CD4-positive, alpha-beta T cell treated with Interleukin-2 at 100 ng/mL for 4 hours (primary cell): ENCODE measurements at places on chromosomes 11 and 22.

DNA sequence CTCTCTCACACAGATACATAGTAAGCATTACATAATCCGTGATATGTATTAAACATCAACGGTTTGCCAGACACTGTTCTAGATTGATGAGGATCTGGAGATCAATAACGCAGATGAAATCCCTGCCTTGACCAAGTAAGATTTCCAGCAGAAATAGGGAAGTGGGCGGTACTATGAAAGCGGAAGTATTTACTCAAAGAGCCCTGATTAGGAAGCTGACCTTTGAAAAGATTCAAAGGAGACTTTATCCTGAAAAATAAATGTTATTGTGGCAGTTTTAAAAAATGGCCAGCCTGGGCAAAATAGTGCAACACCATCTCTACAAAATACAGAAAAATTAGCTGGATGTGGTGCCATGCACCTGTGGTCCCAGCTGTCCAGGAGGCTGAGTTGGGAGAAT lies 26.8 kb downstream of the GAB2 start:
- no peak for DNase-seq

GRCh38 chr11:66868082-66868725 lies 11.3 kb downstream of the LRFN4 start:
- DNase-seq: no peak

DNA sequence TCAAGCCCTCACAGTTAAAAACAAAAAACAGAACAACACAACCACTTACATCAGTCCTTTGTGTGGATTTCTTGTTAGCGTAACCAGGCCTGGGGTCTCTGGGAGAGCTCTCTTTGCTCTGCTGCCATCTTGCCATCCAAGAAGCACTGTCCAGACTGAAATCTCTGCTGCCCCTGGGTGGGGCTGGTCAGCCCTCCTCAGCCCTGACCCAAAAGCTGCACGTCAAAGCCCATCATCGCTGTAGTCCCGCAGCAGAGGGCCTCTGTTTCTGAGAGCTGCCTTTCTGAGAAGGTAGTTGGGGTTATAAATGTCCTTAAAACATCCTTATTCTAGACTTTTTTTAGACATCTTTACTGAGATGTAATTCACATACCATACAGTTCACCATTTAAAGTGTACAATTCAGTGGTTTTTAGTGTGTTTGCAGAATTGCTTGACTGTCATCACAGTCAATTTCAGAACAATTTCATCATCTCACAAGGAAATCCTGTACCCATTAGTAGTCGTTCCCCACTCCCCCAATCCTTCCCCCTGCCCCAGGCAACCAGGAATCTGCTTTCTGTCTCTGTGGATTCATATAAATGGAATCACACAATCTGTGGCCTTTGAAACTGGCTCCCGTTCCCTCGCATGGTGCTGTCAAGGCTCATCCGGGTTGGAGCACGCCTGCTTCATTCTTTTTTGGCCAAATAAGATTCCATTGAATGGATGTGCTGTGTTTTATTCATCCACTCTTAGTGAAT lies 94.9 kb downstream of the TBC1D22A start:
- no peak for DNase-seq

DNA sequence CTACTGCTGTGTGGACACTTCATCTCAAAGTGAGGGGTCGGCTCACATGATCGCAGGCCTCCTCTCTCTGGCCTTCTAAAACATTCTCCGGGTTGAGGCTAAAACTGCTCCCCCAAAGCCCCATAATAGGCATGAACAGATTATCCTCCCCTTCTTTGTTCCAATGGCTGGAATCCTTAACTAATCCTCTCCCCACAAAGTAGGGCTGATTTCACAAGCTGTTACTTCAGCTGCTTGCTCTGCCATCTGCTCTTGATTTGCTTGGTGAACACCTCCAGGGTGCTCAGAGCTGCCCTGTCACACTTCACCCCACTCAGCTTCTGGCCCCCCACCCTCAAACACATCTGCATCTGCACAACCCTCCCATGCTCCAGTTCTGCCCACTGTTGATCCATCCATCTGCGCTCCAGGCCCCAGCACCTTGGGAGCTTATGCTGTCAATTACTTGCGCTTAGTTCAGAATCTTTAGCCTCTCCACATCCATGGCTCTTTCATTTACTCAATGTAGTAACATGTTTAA lies 173.1 kb upstream of the API5 start:
- DNase-seq: no peak

DNA sequence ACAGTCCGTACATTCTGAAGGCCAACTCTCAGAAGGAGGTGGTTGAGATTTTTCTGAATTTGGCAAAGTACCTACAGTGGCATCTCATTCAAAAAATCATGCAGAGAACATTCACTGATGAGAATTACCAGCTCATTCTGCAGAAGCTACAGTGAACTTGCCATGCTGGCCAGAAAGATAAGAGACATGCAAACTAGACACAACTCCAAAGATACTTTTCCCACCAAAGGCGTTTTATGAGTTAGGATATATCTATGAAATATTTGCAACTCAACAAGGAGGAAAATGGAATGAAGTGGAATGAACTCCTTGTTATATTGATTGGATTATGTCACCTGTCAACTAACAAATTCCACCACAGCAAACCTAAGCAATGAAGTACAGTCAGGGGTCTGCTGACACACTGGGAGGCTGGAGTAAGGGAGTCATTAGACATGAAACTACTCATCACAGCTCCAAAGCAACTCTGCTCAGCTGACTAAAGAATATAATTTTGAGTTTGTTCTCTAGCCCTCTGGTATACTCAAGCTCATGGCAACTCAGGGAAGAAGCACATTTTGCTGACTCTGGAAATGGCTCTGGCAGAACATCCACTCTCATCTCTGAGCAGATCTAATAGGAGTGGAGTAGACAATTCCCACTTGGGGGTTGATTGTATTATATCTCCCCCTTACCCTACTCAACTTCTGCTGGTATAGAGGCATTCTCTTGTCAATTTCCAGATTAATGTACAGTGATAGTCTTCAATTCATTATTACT lies 22.9 kb downstream of the MAML2 start:
- DNase-seq: no peak

- DNase-seq: peak; percentile 59
Observed at GRCh38 chr22:46355369-46355995, 20.0 kb downstream of the TRMU start.

GRCh38 chr11:7546324-7546791 lies 32.6 kb downstream of the PPFIBP2 start:
- no peak for DNase-seq

DNA sequence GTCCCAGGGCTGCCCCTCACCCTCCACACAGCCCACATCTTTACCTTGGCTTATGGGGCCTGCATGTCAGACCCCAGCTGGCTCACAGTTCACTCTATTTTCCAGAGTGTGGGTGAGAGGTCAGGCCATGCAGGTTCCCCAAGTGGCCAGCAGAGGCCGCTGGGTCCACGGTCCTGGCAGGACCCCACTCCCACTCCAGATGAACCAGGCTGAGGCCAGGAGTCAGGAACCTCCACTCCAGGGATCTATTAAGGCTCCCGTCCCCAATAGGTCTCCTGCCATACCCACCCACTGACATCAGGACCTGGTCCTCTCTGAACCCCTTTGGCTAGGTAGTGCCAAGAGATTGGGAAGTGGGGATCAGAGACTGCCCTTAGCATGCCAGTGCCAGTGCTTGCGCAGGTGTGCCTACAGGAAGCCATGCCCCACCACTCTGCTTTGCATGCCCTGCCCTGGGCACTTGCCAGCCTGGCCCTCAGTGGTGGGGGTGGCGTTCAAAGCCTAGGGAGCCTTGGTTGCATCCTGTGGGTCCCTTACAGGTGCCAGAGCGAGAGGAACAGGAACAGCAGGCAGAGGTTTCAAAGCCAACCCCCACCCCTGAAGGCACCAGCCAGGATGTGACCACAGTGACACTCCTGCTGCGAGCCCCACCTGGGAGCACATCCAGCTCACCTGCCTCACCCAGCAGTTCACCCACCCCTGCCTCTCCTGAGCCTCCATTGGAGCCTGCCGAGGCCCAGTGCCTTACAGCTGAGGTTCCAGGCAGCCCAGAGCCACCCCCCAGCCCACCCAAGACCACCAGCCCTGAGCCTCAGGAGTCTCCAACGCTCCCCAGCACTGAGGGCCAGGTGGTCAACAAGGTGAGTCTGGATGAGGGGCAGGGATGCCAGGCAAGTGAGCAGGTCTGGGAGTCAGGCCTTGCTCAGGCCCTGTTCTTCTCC lies 8.3 kb downstream of the SMTN start:
- DNase-seq: peak; percentile 48

- DNase-seq: no peak
Observed at GRCh38 chr22:26597480-26597879, 7.5 kb upstream of the TPST2 start.

DNA sequence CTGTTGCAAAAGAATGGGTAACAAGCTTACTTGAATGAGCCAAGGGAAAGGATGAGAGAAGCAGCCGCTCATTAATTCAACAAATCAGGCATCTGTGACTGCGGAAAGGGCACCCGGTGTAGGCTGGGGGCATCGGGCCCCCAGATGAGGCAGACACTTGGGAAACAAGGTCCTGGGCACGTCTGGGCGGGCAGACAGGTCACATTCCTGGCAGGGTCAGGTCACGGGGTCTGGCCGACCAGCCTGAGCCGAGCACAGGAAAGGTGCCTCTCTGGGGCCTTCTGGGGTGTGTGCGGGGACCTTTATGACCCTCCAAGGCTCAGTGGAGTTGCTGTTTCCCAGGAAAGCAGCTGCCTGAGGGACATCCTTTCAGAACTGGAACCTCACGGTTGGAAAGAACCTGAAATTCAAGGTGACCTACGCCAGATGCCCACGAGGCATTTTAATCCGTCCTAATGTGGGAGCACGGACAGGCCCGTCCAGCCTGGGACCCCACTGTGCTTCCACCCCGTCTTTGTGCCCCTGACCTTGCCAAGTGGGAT lies 57.1 kb downstream of the ST14 start:
- DNase-seq: no peak

- no peak for DNase-seq
Observed at GRCh38 chr11:60394666-60395380, 1.4 kb upstream of the MS4A14 start.

GRCh38 chr11:64059339-64060140 lies 23.8 kb downstream of the FLRT1 start:
- no peak for DNase-seq

DNA sequence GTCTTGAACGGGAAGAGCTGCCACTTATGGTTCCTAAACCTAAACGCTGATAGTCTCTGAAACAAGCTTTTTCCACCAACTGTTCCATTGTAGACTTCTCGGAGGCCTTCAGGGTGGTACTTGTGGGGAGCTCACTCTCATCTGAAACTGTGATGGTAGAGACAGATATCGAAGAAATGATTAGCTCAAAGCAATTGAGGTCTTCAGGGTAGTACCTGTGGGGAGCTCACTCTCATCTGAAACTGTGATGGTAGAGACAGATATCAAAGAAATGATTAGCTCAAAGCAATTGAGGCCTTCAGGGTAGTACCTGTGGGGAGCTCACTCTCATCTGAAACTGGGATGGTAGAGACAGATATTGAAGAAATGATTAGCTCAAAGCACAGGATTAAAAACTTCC lies 175.7 kb downstream of the SWAP70 start:
- DNase-seq: no peak

GRCh38 chr11:72394416-72394815 lies 39.9 kb downstream of the CLPB start:
- DNase-seq: no peak

DNA sequence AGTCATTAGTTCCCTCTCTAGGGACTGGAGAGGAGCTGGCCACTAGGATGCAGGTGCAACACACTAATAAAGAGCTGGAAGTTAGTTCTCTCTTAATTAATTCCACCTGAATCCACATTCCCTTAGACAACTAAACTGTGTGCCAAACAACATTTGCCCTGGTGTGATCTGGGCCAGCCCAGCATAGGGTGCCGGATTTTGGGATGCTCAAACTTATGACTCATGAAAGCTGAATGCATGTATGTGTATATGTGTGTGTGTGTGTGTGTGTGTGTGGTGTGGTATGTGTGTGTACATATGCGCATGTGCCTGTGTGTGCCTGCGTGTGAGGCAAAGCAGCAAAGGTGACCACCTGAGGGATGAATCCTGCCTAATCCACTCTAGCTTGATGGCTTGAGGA lies 110.7 kb downstream of the EHF start:
- no peak for DNase-seq

DNA sequence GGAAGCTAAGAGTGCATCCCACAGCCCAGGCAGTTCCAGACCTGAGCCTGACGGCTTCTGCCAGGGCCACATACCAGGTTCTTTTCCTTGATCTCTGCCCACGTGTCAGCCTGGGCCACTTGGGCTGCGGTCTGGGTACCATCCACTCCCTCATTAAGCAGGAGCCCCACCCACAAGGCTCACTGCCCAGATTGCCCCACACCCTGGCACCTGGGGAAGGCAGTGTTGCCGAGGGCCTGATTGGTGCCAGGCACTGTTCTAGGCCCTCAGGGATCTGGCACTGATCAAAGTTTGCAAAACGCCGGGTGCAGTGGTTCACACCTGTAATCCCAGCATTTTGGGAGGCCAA lies 15.4 kb downstream of the GGA1 start:
- DNase-seq: no peak

- no peak for DNase-seq
Observed at GRCh38 chr11:65102142-65103095, 6.4 kb downstream of the VPS51 start.

GRCh38 chr11:44556735-44557409 lies 8.6 kb upstream of the CD82 start:
- peak; percentile 78 for DNase-seq

DNA sequence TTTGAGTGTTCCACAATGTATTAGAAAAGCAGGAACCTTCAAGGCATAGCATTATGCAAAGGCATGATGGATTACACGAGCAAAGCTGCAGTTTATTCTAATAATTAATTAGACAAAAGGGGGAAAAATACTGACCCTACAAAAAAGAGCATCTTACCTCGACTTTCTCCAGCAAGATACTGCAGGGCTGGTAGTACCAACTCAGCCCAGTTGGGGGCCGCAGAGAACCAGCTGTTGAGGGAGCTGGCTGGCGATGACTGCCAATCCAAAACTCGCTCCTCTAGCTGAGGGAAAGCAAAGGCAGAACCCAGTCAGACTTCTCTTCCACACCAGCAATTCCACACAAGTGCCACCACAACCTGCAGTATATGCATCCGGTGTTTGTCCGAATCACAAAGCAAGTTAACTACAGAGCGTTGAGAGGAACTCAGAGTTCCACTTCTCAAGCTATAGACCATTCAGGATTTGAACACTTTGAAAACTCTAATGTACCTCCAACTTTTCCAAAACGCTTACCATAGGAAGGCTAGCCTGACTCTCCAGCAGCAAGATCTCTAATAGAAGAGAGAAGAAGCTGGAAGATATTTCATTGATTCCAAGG lies 13.7 kb downstream of the NFRKB start:
- DNase-seq: peak; percentile 22

- DNase-seq: no peak
Observed at GRCh38 chr11:79332017-79332416, 108.8 kb downstream of the TENM4 start.

DNA sequence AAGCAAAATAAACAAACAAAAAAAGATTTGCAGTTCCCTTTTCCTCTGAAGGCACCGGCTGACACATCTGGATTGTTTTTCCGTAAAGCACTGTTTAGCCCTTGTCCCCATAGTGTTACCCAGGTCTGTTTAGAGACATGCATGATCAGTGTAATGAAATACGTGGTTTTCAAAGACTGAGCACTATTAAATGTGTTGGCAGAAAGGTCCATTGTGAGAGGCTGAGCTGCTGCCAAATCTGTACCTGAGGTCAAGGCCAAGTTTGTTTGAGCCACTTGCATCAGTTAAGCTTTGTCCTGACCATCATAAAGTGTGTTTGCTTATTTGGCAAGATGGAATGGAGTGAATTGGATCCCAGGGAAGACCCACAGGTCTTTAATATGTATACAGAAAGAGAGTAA lies 26.3 kb downstream of the CTR9 start:
- no peak for DNase-seq

- no peak for DNase-seq
Observed at GRCh38 chr22:21047730-21048129, 2.0 kb downstream of the LRRC74B start.
